ENCODE measurements at places on chromosomes 2 and 18.

DNA sequence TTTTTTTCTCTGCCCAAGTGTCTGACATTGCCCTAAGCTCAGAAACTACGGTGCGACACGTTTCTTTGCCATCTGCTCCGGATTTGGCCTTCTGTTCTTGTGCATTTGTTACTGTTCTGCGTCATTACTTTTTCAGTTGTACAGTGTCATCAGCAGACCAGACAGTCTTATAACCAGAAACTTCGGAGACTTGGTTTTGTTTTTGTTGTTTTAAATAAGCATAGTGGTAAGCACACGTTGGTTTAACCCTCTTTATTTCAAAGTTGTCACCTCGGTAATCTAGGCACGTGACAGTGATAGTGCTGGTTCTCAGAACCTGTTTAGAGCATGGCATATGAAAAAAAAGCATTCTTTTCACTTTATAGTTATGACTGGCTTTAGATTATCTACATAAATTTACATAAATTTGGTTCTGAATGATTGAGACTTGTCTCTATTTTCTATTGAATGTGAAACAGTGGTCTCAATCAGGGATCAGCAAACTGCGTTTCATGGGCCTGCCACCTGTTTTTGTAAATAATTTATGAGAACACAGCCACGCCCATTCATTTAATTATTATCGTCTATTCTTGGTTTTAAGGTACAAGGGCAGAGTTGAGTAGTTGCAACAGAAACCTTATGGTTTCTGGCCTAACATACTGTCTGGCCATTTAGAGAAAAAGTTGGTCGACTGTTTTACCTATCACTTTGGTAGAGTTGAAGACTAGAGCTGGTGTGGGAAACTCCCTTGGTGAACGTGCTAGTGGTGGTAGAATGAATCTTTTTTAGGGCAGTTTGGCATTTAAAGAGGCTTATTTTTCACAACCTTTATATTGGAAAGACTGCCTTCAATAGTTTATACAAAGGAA is 106.5 kb downstream of the ZNF532 start:
- peak; percentile 3 for DNase-seq

DNA sequence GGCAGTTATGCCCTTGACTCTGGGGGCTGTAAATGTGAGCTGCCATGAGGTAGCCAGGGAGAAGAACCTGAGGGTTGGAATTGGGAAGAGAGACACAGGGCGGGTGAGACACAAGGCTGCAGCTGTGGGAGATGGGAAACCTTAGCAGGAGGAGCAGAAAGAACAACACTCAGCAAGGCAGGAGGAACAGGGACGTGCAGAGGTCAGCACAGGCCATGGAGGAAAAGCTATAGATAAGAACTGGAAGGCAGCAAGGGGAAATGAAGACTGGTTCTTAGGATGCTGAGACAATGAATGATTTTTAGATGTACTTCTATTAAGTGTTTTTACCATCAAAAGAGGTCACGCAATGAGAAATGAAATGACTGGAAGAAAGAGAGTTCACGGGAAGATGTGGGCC is 80.2 kb downstream of the USP40 start:
- no peak for DNase-seq

- no peak for DNase-seq
Measured at GRCh38 chr2:176854062-176854461, 358.5 kb upstream of the HNRNPA3 start.

DNA sequence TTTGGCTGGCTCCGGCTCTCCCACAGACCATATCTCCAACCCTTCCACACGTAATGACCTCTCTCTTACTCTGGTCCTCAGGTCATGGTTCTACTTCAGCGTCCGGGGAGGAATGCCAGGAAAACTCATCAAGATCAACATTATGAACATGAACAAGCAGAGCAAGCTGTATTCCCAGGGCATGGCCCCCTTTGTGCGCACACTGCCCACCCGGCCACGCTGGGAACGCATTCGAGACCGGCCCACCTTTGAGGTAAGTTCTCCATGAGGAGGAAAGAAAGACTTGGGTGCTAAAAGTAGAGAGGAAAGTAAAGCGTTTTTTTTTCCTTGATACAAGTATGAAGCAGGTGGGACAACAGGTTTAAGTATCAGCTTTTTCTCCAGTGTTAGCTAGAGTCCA is 1.9 kb downstream of the AGBL5 start:
- DNase-seq, result no peak

DNA sequence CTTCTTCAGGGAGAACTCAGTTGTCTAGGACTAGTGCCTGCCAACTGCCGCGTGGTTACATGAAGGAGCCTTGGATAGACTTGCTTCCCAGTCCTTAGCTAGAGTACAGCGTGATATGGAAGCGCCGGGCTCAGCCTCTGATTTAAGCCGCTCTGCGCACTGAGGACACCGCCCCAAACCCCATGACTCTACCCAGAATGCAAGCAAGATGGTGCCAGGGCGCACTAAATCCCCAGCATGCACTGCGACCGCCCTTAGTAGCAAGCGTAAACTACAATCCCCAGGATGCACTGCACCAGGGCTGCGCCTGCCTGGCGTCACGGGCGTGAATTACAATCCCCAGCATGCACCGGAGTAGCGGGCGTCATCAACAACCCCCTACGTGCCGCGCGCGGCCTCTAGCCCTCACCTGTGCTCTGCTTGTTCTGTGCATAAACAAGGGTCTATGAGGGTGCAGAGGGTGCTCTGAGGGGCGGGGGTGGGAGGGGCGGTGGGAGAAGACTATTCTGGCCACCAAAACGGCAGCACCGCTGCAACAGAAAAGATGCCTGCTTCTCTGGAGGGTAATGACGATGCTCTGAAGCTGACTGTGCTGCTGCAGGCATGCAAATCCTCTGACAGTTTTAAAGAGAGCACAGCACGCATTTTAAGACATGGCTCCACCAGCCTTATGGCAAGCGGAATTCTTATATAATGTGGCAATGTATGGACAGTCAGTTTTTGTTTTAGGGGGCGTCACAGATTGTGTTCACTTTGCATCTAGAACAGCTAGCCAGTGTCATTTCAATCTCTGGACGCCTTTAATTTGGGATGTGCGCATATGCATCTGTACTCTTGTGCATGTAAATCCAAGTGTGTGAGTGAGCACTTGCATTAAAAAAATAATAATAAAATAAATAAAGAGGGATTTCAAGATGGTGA is 282.5 kb upstream of the MYT1L start:
- no peak for DNase-seq

- no peak for DNase-seq
Measured at GRCh38 chr2:160207804-160208654, 8.0 kb upstream of the ITGB6 start.

GRCh38 chr18:34431042-34431441 is 206.3 kb upstream of the NOL4 start:
- no peak for DNase-seq

DNA sequence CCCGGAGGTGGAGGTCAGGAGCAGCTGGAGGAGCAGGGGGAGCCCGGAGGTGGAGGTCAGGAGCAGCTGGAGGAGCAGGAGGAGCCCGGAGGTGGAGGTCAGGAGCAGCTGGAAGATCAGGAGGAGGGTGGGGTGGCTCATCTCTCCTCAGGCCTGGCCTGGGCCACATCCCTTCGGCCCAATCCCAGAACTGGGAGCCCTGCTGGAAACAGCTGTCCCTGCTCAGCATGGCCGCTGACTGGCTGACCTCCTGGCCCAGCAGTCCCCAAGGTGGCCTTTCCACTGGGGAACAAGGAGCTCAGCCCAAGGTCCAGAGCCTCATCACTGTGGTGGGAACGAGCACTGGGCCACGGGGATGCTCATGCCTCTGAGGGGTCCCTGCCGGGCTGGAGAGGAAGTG is 66.6 kb upstream of the LAPTM4A start:
- DNase-seq, result no peak

DNA sequence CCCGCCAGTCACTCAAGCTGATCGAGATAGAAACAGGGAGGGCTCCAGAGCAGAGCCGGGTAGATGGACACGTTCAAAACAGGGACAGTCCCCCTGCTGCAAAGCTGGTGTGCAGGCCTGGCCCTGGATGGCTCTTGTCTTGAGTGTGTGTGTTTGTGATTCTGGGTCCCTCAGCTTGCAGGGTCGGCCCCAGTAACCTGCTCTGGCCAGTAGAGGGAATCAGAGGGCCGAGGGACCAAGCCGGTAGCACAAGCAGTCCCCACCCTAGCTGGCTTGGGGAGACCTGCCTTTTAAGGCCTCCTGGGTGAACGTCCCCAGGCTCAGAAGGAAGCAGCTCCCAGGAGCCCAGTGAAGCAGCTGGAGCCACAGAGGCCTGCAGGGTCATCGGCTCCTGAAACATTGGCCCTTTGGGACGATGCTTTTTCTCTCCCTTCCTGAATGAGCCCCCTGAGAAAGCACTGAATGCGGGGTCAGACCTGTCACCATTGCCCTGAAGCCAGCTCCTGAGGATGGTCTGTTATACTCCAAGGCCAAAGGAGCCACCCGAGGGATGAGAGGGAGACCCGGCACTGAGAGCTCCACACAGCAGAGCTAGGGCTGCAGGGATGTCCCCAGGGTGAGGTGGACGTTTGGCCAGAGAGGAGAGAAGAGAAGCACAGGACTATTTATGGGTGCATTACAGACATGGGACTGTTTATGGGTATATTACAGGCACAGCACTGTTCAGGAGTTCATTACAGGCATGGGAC is 15.4 kb upstream of the MLPH start:
- no peak for DNase-seq

DNA sequence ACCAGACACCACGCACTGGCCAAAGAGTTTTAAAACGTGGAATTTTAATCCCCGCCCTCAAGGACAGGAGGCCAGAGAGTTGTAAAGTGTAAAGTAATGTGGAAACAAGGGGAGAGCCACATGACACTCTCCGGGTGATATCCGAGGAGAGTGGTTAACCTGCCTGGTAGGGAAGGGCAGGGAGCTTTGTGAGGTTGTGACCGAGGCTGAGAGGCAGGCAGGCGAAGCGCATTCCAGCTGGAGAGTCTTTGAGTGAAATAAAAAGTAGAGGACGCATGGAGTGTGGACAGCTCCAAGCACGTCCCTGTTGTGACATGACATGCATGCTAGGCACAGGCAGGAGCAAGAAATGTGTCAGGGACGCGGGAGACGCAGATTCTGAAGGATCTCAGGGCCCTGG is 539.5 kb downstream of the RNF144A start:
- DNase-seq, result no peak

- DNase-seq, result peak; percentile 42
Measured at GRCh38 chr2:196431957-196432356, 207.6 kb upstream of the CCDC150 start.

- no peak for DNase-seq
Measured at GRCh38 chr2:101546376-101547058, 71.6 kb upstream of the RFX8 start.

DNA sequence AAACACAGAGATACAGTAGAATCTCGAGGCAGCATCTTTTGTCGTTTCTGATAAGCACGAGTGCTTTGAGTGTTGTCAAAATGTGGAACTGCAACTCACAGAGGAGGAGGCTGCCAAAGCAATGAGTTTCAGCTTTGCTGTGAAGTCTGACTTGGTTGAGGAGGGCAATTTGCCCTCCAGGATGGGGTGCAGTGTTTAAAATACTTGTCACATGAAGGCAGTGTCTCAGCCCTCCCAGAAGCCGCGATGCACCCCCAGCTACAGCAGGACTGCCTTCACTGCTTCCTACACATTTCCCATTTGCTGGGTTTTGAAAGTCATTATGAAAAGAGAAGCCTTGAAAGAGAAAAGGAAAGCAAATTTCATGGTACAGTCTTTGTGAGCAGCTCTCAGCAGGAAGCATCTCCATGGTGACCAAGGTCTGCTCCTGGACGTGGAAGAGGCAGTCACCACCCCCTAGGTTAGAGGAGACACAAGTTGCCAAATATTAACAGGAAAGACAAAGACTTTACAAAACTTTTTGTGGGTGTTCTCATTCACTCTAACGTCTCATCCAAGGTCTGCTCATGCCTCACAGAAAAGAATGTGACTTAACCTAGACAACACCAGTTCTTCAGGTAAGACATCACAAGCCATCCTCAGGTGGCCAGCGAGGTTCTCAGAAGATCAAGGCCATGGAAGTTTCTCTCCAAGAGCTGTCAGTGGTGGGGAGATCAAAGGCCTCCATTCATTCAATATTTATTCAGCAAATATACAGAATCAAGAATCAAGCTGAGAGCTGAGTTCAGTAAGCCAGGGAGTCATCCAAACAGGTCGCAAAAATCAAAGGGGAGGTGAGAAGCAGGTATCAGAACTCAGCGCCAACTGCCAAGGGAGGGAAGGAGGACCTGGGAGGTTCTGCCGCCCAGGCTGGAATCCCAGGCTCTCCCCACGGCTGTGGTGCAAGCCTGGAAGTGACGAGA is 476.0 kb downstream of the EIPR1 start:
- DNase-seq, result no peak

DNA sequence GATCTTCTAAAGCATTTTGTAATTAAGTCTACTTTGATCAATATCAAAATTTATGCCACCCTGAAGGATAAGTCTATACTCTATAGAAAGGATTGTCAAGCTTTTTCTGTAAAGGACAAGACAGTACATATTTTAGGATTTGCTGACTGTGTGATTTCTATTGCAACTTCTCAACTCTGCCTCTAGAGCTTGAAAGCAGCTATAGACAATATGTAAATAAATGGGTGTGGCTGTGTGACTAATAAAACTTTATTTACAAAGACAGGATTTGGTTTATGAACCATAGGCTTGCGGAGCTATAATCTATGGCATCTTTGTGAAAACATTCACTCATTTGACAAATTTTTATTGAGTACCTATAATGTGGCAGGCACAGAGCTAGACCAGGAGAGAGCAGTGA is 18.4 kb downstream of the UPP2 start:
- no peak for DNase-seq

GRCh38 chr2:16223161-16223840 is 283.0 kb downstream of the MYCN start:
- no peak for DNase-seq

DNA sequence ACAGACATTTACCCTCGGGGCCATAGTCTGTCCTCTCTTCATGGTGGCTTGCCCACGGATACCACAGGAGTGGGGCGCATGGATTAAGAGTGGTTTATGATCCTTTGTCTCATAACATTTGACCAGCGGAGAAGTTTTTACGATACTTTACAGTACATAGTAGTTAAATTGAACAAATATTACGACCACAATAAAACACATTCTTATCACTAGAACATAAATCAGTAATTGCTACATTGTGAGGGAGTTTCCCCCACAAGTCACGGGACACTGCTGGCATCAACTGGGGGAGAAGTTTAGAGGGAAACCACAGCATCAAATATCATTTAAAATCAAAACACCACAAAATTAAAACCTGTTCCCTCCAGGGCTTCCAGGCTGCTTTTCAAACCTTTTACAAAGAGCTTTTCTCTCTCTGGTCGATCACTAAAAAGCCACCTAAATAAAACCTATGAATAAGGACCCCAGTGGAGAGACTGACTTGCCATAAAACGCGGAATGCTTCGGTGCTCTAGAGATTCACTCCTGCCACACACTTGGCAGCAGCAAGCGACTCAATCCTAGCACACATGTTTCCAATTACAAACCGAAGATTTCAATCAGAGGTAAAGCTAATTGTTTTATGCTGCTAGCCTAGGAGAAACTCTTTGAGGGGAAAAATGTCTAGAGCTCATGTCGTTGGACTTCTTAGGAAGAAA is 173.7 kb upstream of the HNRNPA3 start:
- no peak for DNase-seq

GRCh38 chr2:111904726-111905474 is 6.5 kb downstream of the MERTK start:
- DNase-seq, result no peak
